Naive thymus-derived CD8-positive, alpha-beta T cell (primary cell): ENCODE measurements at places on chromosomes 3 and 15.

DNA sequence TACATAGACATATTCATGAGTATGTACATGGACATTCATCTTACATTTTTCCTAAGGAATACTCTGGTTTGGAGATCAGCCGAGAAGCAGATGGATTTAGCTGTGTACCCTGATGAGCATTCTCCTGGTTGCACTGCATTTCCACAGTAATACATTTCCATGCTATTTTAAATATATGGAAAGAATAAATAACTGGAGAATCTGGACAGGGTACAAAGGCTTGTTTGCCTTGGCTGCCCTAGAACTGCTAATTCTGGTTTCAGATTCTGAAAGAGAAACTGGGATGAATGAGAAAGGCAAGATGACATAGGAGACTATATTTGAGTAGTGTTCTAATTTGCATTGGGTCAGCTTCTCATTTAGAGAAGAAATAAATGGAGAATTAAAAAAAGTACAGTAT lies 190.8 kb upstream of the FAM3D start:
- DNase-seq: no peak

- no peak for DNase-seq
Observed at GRCh38 chr15:58475573-58476524, 44.1 kb downstream of the LIPC start.

GRCh38 chr15:58361273-58361759 lies 70.5 kb upstream of the LIPC start:
- DNase-seq: no peak

- DNase-seq: no peak
Observed at GRCh38 chr3:153247331-153248330, 85.6 kb downstream of the RAP2B start.

- no peak for DNase-seq
Observed at GRCh38 chr3:188415196-188415595, 261.2 kb downstream of the LPP start.
